ENCODE measurements at places on chromosomes 12 and 14. TPM values are rescaled to one million over a fixed set of nuclear protein-coding genes. Genes with fewer than 3 reads are reported as not detected.

DNA sequence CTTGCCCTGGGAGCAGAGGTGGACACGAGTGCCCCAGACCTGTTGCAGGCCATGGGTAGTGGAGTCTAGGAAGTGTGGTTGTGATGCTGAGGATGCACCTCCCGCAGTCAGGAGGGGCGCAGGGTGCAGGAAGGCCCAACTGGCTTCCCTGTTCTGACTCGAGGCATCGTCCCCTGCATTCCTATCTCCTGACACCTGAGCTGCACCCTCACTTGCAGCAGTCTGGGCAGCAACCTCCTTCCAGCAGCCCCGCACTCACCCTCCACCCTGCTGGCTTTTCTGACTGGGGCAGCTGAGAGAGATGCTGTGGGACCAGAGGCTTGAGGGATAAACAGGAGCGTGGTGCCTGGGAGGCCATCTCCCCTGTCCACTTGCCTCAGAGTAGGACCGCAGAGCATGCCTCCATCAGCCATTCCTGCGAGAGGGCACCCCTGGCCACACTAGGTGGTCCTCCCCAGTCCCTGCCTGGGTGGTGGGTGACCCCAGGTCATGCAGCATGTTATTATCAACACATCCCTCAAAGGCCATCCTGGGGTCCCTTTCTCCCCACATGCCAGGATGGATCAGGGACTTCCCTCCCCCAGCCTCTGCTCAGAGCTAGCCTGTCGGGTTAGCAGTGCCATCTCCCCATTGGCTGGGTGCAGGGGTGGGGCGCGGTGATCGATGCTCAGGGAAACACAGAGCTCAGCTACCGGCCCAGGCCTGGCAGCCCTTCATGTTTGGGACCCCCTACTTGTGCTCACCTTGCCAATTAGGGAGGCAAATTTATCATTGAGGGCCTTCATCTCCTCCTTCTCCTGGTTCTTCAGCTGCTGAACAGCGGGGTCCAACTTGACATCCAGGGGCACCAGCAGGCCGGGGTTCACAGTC, 719 bp downstream of the KRT80 start:
- no peak for DNase-seq

- no peak for DNase-seq
Measured at GRCh38 chr14:43438056-43438455, 1069.0 kb downstream of the FSCB start.

The GALNT8 gene
- 21.6 TPM for total RNA-seq

DNA sequence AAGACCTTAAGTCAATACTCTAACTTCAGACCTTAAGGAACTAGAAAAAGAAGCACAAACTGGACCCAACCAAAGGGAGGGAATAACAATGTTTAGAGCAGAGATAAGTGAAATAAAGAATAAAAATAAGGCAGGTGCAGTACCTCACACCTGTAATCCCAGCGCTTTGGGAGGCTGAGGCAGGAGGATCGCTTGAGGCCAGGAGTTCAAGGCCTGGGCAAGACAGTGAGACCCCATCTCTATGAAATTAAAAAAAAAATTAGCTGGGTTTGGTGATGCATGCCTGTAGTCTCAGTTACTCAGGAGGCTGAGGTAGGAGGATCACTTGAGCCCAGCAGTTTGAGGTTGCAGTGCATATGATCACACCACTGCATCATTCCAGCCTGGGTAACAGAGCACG, 9.1 kb downstream of the TFCP2 start:
- no peak for DNase-seq

Data from colonic mucosa (tissue), 4 donors.